ENCODE measurements at places on chromosomes 3 and 15. TPM values are rescaled to one million over a fixed set of nuclear protein-coding genes. Genes with fewer than 3 reads are reported as not detected.

- H3K36me3 ChIP-seq = no peaks in the 10 kb centered on the region
- no peak overlapping the region for H3K4me3 ChIP-seq
- no peak for DNase-seq
- no peaks in the 10 kb centered on the region for H3K27me3 ChIP-seq
- no peaks in the 10 kb centered on the region for H3K4me1 ChIP-seq
These were observed 31.7 kb downstream of the GRIP2 start for GRCh38 chr3:14508505-14508819.

DNA sequence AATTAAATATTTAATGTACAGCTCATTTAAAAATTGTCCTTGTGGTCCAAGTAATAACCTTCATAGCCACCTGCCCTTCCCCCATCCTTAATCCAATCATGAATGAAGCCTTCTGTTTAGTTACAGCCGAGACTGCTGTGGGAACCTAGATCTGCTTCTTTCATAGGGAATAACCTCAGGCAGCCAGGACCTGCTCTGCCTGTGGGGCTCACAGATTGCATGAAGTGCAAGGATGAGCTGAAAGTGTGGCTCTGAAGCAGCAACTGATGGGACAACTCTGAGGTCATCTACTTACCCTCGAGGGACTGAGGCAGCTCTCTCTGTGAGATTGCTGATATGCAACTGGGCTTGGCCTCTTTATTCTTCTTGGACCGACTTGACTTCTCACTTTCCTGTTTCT is 169.8 kb downstream of the POTEB3 start:
- DNase-seq = no peak
- no peaks in the 10 kb centered on the region for H3K36me3 ChIP-seq
- H3K4me1 ChIP-seq = peaks cover 10% of the 10 kb centered on the region
- no peak overlapping the region for H3K4me3 ChIP-seq

GRCh38 chr3:82354228-82354627 is 592.8 kb upstream of the GBE1 start:
- DNase-seq = no peak
- H3K27me3 ChIP-seq = no peaks in the 10 kb centered on the region
- no peaks in the 10 kb centered on the region for H3K36me3 ChIP-seq
- H3K4me3 ChIP-seq = no peak overlapping the region
- H3K27ac ChIP-seq = no peak overlapping the region

- DNase-seq = no peak
- peaks cover 17% of the 10 kb centered on the region for H3K4me1 ChIP-seq
- no peak overlapping the region for H3K4me3 ChIP-seq
- no peaks in the 10 kb centered on the region for H3K27me3 ChIP-seq
- no peak overlapping the region for H3K27ac ChIP-seq
These were observed 113.5 kb downstream of the TNIK start for GRCh38 chr3:171346582-171347300.

GRCh38 chr3:195403244-195403643 is 39.6 kb downstream of the ACAP2 start:
- DNase-seq = no peak
- no peaks in the 10 kb centered on the region for H3K27me3 ChIP-seq
- H3K27ac ChIP-seq = no peak overlapping the region
- H3K4me1 ChIP-seq = peaks cover 22% of the 10 kb centered on the region

The IGDCC3 gene
- total RNA-seq = not detected

DNA sequence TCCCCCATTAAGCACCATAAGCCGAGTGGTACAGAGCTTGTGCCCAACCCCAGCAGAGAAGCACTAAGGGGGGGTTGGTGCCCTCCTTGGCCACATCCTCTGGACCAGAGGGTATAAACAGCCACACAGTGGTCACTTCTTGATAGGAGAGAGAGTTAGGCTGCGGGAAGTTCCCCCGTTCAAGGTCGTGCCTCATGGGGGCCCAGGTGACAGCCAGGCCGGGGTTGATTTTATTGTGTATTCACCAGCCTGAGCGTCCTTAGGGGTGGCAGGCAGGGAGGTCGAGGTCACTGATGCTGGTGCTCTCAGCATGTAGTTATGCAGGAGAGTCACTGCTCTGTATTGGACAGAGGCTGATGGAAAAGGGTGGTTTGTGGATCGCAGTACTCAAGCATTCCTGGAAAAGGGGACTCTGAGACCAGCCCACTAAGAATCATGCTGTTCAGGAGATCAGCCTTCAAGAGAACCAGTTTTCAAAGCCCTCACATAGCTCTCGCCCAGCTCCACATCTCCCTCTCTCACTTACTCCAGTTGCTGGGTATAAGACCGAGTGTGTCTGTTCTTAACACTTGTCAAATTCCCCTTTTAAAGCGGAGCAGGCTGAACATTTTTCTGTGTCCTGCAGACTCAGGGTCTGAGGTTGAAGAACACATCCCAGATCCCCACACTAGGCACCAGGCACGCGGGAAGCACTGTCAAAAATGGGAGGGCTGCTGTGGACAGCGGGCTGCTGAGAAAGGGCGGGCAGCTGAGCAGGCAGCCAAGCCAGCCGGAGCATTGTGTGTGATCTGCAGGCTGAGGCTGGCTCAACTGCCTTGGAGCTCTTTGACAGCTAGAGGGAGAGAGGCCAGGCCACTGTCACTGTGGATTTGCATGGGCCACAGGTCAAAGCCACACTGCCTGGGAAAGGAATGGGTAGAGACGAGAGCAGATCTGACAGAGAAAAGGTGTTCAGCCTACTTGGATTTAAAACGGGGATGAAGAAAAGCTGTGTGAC is 279.3 kb upstream of the LRRFIP2 start:
- DNase-seq = no peak
- peaks cover 72% of the 10 kb centered on the region for H3K27me3 ChIP-seq
- no peaks in the 10 kb centered on the region for H3K36me3 ChIP-seq
- peaks cover 10% of the 10 kb centered on the region for H3K4me1 ChIP-seq

The ACOX2 gene
- total RNA-seq = not detected
